ENCODE measurements at places on chromosomes 6 and 20.

- DNase-seq = no peak
Observed at GRCh38 chr20:35174458-35175216, 2.8 kb downstream of the PROCR start.

DNA sequence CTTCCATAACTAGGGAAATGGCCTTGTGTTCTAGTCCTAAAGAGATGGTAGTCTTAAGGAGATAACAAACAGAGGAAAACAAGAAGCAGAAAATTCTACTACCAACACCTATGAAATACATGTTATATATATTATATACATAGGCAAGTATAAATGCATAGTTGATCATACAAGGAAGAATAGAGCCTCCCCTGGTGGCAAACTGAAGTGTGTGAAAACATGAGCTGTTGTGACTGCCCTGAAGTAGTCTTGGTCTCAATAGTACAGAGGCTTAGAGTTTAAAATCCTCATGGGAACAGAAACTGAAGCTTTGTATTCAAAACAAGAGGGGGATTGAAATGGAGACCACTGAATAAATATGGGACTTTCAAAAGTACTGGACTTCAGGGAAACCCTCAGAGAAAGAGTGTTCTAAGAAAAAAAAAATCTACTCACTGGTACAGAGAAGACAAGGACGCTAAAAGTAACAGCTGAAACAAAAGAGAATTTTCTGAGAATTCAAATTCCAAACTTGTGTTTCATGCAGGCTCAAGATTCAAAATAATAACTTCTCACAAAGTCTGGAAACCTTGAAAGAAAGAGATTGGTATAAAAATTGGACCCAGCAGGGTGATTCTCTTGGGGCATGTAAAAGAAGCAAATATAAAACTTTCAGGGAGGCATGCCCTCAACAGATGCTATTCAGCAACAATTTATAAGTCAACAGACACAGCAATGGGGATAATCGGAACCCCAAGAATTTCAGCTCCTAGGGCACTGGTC, 59.7 kb upstream of the SAMD3 start:
- DNase-seq = peak; percentile 8

- no peak for DNase-seq
Observed at GRCh38 chr20:14959506-14960475, 622.4 kb upstream of the FLRT3 start.

DNA sequence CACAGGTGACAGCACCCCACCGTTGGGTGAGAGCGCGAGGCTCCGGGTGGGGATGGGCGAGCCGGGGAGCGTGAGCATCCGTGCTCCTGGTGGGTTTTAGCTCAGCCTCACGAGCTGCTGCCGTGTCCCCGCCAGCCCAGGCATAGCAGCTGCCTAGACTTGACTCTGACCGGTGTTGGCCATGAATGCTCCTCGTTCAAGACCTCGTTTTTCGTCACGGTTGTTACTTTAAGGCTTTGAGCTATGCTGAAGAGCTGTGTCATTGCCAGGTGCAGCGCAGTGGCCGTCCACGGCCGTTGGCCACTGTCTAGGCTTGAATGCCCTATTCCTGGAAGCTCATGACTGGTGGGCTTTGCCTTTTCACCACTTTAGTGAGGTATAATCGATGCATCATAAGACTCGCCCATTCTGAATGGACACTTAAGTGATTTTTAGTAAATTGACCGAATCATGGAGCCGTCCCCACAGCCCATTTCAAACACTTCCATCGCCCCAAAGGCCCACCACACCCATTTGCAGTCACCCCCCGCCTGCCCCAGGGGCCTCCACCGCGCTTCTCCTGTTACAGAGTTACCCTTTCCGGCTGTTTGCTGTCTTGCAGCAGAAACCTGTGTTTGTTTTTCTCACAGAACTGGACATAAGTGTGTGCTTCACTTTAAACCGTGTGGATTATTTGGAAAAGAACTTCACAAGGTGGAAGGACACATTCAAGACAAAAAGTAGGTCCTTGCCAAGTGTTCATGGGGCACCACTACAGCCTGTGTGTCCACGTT, 21.4 kb upstream of the ADRM1 start:
- DNase-seq = no peak

DNA sequence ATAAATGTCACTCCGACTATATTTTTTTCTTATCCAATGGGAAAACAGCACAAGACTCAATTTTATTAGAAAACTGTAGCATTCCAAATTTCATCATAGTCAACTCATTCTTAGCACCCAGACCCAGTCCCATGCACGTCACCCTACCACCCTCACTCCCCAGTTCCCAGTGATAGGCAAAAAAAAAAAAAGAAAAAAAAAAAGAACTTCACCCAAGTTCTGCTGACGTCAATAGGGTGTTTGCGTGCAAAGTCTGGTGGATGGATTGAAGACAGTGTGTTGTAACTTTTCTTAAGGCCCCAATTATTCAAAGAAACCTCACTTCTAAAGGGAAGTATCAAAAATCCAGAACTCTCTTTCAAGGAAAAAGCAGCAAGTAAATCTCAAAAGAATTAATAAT, 213.9 kb upstream of the PRDM1 start:
- DNase-seq = peak; percentile 24

GRCh38 chr6:157049133-157049532, 272.0 kb downstream of the ARID1B start:
- no peak for DNase-seq

DNA sequence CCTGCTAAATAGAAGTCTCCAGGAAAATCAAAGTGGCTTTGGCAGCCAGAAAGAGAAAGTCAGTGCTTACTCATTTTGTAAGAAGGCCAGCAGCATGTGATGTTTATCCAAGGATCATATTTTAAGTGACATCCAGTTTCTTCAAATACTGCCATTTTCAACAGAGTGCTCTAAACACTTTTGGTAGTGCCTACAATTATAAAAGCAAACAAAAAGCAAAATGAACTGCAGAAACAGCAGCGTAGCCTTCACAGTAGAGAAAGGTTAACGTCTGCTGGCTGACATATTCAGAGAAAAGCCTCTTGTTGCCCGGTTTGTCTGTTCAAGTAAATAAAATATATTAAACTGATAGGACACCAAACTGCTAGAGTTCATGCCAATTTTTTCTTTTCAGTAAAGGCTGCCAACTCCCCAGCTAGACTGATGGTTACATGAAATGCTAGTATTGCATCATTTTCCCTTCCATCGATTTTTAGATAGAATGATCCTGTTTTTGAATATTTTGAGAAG, 705.7 kb upstream of the SLC35B3 start:
- DNase-seq = no peak

DNA sequence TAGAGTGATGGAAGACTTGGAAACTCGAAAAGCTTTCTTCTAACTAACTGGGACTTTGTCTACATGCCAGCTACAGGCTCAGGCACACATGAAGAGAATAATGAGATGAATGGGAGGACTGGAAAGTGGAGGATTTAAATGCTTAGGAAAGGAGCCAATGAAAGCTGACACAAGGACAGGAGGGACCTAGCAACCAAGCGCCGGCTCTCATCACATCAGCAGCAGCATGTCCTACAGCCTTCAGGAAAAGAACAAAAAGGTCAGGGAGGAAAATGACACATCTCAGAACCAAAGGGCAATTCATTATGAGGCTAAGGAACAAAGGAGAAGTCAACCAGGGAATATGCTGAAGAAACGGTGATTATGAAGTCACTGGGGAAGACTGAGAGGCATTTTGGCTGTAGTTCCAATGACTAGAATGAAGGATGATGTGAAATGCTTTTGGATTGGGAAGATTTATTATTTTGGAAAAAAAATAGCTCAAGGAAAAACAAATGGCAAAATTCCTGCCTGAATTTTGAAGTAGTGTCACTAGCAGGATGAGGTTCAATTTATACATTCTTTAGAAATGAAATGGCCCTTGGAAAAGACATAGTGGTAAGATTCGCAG, 5.7 kb downstream of the BACH2 start:
- DNase-seq = no peak

GRCh38 chr20:11045412-11046175, 371.8 kb upstream of the JAG1 start:
- DNase-seq = no peak

- DNase-seq = no peak
Observed at GRCh38 chr20:13855613-13856012, 70.8 kb downstream of the NDUFAF5 start.

GRCh38 chr6:167685654-167686053, 141.1 kb upstream of the AFDN start:
- DNase-seq = no peak

DNA sequence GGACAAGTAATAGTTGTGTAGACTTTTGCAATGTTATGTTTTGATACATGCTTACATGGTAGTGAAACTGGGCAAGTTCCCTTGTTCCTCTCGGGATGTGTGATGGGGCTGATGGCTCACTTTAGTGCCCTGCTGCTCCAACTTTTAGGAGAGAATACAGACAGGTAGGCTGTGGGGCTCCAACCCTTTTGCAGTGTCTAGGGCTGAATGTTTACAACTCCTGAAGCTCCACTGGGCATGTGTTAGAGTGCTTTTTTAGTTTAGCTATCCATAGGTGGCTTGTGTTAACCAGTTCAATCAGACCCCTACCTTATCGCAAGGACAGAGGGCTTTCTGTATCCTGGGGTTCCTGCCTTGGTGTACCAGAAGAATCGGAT, 33.8 kb downstream of the SERPINB6 start:
- DNase-seq = no peak

DNA sequence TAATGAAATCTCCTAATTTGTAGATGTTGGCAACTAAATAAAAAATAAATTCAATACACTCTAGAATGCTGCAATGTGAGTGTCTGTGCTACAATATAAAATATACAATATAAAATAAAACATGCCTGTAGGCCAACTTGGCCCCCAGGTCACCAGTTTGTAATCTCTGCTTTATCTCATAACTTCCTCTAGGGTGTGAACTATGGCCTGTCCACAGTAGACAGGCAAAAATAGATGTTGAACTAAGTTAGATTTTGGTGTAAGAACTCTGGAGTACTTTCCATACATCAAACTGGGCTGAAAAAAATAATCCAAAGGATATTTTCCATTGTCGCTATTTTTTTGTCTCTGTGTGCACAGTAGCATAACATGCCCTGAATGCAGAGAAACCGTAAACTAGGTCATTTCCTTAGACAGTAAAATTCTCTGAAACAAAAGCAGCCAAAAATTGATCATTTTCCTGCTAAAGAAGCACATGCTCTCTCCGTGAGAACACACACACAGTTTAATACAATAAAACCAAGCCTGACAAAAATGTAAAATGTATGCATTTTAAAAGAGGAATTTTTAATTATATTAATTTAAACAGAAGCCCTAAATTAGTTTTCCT, 98.5 kb upstream of the ZFP64 start:
- DNase-seq = no peak

- DNase-seq = no peak
Observed at GRCh38 chr6:73679009-73679408, 17.0 kb upstream of the CD109 start.
